ENCODE measurements at places on chromosomes 3 and 15.

- DNase-seq: no peak
Measured at GRCh38 chr15:89615135-89615534, 39.9 kb downstream of the TICRR start.

GRCh38 chr3:96347289-96347688 is 467.1 kb upstream of the EPHA6 start:
- DNase-seq: no peak

GRCh38 chr3:160010578-160010977 is 21.9 kb downstream of the IL12A start:
- DNase-seq: no peak

DNA sequence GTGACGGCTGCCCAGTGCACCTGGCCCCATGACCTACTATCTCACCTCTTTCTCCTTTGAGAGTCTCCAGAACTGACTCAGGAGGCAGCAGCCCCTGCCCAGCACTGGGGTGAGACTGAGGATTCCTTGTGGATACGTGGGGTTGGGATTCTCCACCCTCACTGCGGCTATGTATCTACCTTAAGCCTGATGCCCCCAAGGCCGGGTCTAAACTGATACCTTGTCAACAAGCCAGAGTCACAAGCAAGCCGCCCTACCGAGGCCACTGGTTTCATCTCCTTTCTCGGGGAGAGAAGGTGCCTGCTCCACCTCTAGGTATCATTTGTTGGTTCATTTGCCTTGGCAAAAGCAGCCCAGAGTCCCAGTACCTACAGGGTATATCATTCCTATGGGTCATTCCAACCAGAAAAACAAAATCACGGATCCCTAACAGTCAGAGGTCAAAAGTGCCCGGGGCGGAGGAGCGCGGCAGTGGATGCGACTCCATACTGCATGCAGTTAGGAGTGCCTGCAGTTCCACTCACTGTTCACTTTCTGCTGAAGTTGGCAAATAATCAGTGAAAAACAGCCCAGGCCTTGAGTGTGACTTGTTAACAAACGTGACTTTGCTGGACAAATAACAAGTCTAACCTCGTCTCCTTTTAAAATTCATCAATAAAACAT is 47.5 kb downstream of the ABTB1 start:
- DNase-seq: no peak

- no peak for DNase-seq
Measured at GRCh38 chr3:71912839-71913495, 128.0 kb upstream of the PROK2 start.

All from stimulated activated CD4-positive, alpha-beta T cell treated with anti-CD3 and anti-CD28 coated beads, Interleukin-2, amount 100 ng/mL, for 48 hours (primary cell).